ENCODE measurements at places on chromosomes 6 and 20.

DNA sequence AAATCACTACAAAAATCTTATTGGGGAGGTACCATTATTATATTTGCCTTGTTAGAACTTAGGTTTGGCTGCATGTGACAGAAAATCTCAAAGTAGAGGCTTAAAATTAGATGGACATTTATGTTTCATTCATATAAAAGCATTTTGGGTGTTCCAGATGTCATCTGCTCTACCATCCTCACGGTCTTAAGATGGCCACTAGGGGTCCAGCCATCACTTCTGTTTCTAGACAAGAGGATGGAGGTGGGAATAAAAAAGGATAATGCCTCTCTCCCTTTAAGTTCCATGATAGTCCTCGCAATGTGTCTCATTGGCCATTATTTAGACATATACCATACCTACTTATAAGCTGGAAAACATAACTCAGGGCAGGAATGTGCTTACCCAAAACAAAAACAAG, 929.5 kb downstream of the KIF16B start:
- no peaks in the 10 kb centered on the region for H3K4me1 ChIP-seq
- no peak overlapping the region for H3K4me3 ChIP-seq
- no peak overlapping the region for H3K27ac ChIP-seq
- H3K27me3 ChIP-seq: no peaks in the 10 kb centered on the region

- H3K4me1 ChIP-seq: no peaks in the 10 kb centered on the region
- no peak overlapping the region for H3K27ac ChIP-seq
- H3K36me3 ChIP-seq: no peaks in the 10 kb centered on the region
- DNase-seq: no peak
Measured at GRCh38 chr6:85390105-85390728, 59.7 kb upstream of the NT5E start.

- H3K4me3 ChIP-seq: no peak overlapping the region
- peaks cover 32% of the 10 kb centered on the region for H3K27me3 ChIP-seq
- H3K36me3 ChIP-seq: no peaks in the 10 kb centered on the region
- peak; percentile 73 for DNase-seq
- peaks cover 23% of the 10 kb centered on the region for H3K4me1 ChIP-seq
- H3K27ac ChIP-seq: peak overlapping the region; percentile 53
Measured at GRCh38 chr20:4130404-4131189, 115.2 kb upstream of the RNF24 start.

- no peaks in the 10 kb centered on the region for H3K4me1 ChIP-seq
- no peaks in the 10 kb centered on the region for H3K36me3 ChIP-seq
- no peak for DNase-seq
- H3K27ac ChIP-seq: no peak overlapping the region
- no peak overlapping the region for H3K4me3 ChIP-seq
Measured at GRCh38 chr6:32519910-32520258, 10.2 kb downstream of the HLA-DRB5 start.

DNA sequence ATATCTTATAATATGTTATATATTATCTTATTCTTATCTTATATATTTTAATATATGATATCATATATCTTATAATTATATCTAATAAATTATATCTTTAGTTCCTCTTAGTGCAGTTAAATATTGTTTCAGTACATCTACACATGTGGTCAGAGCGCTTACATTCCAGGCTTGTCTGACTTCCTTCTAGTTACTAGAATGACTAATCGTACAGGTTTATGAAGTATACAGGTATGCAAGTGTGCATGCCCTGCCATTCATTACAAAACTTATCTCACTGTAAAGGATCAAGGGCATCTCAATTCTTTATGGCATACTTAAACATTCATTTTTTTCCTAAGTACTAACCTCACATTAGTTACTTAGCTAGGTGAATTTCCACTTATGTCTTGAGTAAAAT, 1278.0 kb upstream of the MAP3K7 start:
- no peaks in the 10 kb centered on the region for H3K36me3 ChIP-seq
- no peak overlapping the region for H3K4me3 ChIP-seq
- H3K27me3 ChIP-seq: no peaks in the 10 kb centered on the region
- no peak overlapping the region for H3K27ac ChIP-seq

DNA sequence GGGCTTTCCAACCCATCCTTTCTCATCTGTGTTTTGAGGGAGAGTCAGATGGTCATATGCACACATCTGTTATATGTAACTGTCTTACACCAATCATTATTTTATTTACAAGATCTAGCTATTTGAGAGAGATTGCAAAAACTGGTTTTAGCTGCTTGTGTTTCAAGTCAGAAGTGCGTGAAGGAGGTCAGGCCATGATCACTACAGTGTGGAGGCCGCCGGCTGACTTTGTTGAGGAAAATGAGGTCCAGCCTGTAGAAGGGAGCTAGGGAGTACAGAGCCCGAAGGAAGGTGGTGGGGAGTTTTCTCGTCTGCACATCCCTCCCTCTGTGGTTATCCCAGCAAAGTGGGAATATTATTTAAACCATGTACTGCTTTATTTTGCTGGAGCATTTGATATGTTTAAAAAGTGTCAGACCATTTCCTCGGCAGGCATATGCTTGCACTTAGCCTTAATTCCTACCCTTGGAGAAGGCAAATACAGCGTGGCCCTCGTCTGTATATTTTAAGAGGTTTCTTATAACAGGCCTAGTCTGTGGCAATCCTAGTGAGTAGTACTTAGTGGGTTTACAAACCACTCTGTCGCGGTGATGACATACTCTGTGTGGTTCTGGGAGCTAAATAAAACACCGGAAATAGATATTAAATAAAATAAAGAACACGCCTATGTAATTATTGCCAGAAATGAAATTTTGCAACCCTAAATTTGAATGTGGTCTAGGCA, 95.6 kb downstream of the UST start:
- H3K4me3 ChIP-seq: no peak overlapping the region
- H3K36me3 ChIP-seq: no peaks in the 10 kb centered on the region
- H3K27ac ChIP-seq: no peak overlapping the region
- H3K4me1 ChIP-seq: no peaks in the 10 kb centered on the region
- peaks cover 4% of the 10 kb centered on the region for H3K27me3 ChIP-seq
- DNase-seq: no peak

DNA sequence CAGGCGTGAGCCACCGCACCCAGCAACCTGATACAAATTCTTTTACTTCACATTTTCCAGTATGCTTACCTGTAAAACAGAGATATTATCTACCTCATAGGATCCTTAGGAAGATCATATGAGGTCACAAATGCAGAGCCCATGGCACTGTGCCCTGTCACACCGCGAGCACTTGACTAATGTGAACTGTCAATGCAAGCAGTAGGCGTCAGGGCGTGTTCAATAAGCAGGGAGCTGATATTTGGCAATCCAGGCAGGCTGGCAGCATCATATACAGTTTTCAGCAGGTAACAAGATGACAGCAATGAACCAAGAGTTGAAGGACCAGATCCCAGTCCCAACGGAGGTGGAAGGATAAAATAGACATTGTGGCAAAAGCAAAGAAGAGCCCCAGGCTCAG, 14.6 kb upstream of the ARID1B start:
- H3K4me1 ChIP-seq: no peaks in the 10 kb centered on the region
- H3K27me3 ChIP-seq: no peaks in the 10 kb centered on the region

DNA sequence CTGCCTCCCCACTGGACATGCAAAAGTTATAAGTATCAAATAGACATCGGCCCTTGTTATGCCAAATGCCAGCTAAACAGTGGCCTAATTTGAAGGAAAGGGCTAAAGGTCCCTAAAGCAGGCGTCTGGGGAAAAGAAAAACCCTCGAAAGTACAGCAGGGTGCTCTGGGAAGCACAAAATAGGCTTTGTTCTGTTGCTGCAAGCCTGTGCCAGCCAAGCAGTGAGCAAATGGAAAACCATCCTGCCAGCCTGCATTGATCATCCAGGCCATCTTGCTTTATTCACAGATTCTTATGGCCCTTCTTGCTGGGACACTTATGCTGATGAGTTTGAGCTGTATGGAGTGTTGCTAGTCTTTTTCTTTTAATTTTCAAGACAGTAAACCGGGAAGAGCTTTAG, 62.2 kb upstream of the PLEKHG1 start:
- no peaks in the 10 kb centered on the region for H3K36me3 ChIP-seq
- H3K4me3 ChIP-seq: no peak overlapping the region
- no peak overlapping the region for H3K27ac ChIP-seq
- peaks cover 9% of the 10 kb centered on the region for H3K27me3 ChIP-seq
- no peak for DNase-seq

GRCh38 chr6:100382767-100383195, 81.9 kb downstream of the SIM1 start:
- H3K4me1 ChIP-seq: no peaks in the 10 kb centered on the region
- no peak overlapping the region for H3K27ac ChIP-seq
- H3K36me3 ChIP-seq: no peaks in the 10 kb centered on the region

- H3K27me3 ChIP-seq: no peaks in the 10 kb centered on the region
- DNase-seq: peak; percentile 21
- H3K27ac ChIP-seq: no peak overlapping the region
- H3K4me1 ChIP-seq: no peaks in the 10 kb centered on the region
- no peaks in the 10 kb centered on the region for H3K36me3 ChIP-seq
Measured at GRCh38 chr20:11676630-11677287, 240.9 kb upstream of the BTBD3 start.

DNA sequence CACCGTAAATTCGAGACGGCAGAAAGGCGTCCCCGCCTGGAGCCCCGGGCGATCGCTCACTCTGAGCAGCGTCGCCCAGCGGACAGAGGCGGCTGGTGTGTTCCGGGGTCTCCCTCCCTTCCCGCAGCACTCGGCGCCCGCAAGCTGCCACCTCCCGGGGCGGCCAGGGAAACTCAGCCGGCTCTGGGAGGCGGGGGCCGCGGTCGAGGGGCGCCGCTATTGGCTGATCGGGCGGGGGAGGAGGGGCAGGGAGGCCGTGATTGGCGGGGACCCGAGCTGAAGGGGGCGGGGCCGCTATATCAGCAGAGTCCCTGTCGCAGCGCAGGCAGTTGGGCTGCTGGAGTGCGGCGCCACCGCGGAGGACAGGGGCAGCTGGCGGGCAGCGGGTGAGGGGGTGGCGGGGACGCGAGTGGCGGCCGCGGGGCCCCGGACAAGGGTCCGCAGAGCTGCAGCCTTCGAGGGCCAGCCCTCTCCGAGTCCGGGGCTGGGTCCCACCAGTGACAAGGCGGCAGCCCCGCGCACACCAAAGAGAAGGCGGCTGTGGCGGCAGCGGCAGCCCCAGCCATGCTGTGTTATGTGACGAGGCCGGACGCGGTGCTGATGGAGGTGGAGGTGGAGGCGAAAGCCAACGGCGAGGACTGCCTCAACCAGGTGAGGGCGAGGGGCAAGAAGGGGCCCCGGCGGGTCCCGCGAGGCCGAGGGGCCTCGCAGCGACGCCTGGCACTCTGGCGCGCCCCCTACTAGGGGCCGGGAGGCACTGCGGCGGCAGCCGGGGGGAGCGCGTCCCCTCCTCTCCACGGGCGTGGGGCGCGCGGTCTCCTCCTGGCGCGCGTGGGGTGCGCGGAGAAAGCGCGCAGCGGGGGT, at the start of gene MYLIP:
TSS of gene MYLIP (plus strand) at position 328 of the 864 bp plus-strand sequence. CDS start at position 565, 237 bp downstream.
- peak; percentile 97 for DNase-seq
- H3K27me3 ChIP-seq: peaks cover 34% of the 10 kb centered on the region
- H3K27ac ChIP-seq: peak within 1 kb of the TSS; percentile 97
- H3K36me3 ChIP-seq: peaks cover 27% of the 10 kb centered on the region
- H3K4me1 ChIP-seq: peaks cover 42% of the 10 kb centered on the region

Measured in activated naive CD4-positive, alpha-beta T cell treated with anti-CD3 and anti-CD28 coated beads, Interleukin-2, amount 10 ng/mL, durations not matched to agents 7 days and 5 days (primary cell).